ENCODE measurements at places on chromosomes 2 and 18.

GRCh38 chr2:149068225-149068995 is 29.9 kb downstream of the LYPD6B start:
- no peak for DNase-seq

GRCh38 chr18:23933407-23933806 is 81.1 kb upstream of the TTC39C start:
- no peak for DNase-seq

- no peak for DNase-seq
These were observed 5.3 kb downstream of the RNU2-63P start for GRCh38 chr2:88011011-88011410.

GRCh38 chr18:79935098-79935480 is 16.4 kb downstream of the SLC66A2 start:
- DNase-seq, result no peak

GRCh38 chr18:63686871-63687270 is 15.9 kb upstream of the SERPINB11 start:
- DNase-seq, result no peak

GRCh38 chr18:44901283-44901682 is 220.6 kb downstream of the SETBP1 start:
- no peak for DNase-seq

DNA sequence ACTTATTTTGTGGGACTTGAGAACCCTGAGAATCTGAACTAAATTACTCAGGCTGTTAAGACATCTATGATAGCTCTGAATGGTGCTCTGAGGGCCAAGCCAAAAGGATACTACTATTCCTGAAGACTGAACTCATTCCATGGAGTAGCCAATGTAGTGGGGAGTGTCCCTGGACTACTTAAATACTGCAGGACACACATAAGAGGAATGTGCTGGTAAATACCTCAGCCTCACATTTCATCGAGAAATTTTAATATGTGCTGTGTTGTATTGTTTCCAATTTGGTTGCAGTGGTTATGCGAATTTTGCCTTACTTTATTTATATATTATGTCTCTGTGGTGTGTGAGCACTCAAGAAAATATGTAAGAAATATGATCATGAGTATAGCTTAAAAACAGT is 264.4 kb upstream of the FIGN start:
- no peak for DNase-seq

DNA sequence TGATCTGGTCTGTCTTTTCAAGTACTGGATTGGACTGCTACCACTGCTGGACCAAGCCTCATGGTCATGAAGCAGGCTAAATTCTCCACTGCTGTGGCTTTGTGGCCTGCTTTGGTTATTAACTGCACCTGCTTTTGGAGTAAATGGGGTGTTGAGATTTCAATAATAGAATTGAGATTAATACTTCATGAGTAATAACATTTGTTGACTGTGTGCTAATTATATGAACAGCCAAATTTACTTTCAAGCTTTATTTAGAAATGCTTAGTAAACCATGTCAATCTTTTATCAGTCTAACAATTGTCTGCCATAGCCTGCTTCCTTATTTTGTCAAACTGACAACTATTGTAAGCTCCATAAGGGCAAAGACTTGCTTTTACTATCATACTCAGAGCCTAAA is 27.4 kb upstream of the MTIF2 start:
- DNase-seq, result no peak

DNA sequence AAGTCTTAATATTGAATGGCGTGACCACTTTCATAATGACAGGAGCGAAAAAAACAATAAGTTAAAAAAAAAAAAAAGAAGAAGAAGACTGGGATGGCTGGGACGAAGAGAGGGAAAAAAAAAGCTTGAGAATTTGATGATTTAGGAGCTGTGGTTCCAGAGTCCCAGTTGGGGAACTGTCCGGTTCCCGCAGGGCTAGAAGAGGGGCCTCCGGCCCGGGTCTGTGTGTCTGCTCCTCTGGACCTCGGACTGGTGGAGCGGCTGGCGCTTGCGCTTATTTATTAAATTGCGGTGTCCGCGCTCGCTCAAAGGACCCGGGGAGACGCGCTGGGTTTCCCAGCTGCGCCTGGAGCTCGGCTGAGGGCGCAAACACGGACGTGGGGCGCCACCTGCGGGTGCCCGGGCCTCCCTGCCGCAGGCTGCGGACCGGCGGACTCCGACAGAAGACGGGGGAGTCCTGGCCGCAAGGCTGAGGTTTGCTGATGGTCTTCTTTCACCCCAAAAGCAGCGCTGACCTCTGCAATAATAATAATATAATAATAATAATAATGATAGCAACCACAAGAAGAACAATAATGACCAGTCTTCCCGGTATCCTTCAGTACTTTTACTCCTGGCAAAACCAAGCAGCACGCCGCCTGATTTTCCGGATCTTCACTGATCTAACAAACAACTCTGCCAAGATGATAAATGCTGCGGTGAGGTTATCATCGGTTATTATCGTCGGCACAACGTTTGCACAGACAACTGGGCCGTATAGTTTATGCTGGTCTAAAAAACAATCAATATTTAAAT is at the start of gene CBLN2:
CBLN2 (minus strand) TSS at position 251 of the 795 bp plus-strand sequence. CDS start 2,182 bp downstream, outside the sequence.
- DNase-seq, result no peak

DNA sequence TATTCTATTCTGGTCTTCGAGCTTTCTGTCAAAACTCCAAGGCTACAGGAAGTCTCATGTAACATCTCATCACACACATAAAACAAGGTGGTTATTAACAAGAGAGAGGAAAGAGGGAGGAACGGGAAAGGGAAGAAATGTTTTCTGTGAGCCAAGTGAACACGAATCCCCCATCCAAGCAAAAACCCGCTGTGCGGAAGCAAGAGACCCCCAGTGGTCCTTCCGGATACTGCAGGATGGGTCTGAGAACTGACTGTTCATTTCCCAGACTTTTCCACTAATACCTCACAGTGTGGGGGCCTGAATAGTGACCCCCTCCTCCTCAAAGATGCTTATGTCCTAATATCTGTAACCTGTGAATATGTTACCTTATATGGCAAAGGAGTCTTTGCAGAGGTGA is 19.0 kb upstream of the DIPK1C start:
- peak; percentile 42 for DNase-seq

DNA sequence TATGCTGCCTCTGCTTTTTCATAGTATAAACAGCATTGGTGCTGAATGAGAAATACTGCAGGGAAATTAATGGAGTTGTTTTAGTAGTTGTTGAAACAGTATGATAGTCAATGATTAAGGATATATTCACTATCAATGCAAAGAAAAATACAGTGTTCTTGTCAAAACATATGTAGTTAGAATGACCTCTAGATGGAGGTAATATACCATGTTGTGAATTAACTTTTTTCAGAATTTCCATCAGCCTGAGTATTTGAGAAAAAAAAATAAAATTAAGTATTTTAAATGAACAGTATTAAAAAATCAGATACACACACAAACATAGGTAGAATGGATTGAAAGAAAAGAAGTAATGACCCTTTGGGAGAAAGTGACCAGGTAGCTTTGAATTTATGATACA is 59.5 kb downstream of the RMDN2 start:
- no peak for DNase-seq

GRCh38 chr2:220937245-220937644 is 634.9 kb downstream of the EPHA4 start:
- no peak for DNase-seq

DNA sequence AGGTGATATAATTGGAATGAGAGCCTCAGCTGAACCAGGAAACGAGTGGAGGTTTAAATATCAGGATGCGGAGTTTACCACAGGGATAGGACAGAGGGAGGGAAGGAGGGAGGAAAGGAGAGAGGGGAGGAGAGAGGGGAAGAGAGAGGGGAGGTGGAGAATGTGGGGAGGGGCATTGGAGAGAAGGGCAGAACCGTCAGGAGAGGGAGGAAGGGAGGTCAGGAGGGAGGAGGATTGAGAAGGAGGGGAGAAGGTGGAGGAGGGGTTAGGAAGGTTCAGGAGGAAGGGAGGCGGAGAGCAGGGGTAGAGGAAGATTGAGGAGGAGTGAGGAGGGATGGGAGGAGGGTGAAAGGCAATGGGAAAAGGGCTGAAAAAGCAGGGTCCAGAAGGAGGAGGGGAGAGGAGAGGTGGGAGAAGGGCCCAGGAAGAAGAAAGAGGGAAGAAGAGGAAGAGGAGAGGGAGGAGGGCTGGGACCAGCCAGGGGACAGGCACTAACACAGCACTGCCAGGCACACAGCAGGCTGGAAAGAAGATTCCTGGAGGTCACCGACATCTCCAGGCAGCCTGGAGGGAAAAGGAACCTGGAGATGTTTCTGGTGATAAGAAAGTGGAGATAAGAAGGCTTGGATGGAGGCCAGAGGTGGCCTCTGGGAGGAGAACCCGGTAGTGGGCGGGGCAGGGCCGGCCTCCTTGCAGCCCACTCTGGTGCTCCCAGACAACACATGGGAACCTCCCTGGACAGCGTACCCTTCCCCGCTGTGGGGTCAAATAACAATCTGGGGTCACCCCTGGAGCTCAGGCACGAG is 176.7 kb upstream of the SMAD2 start:
- DNase-seq, result no peak

DNA sequence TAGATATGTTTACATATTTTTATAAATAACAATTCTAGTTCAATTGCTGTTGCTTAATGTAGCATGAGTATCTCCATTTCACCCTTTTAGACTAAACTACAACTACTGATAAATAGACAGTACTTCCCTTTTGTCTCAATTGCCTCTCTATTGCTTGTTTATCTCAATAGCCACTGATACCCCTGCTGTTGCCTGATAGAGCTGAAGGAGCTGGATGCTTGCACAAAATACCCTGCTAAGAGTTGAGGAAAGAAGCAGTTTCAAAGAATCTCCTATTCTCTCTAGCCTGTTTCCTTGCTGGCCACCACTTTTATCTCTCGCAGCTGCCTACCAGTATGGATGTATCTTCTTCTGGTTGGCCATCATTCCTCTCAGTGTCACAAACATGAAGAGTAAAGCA is 16.9 kb upstream of the ZNF804A start:
- no peak for DNase-seq

DNA sequence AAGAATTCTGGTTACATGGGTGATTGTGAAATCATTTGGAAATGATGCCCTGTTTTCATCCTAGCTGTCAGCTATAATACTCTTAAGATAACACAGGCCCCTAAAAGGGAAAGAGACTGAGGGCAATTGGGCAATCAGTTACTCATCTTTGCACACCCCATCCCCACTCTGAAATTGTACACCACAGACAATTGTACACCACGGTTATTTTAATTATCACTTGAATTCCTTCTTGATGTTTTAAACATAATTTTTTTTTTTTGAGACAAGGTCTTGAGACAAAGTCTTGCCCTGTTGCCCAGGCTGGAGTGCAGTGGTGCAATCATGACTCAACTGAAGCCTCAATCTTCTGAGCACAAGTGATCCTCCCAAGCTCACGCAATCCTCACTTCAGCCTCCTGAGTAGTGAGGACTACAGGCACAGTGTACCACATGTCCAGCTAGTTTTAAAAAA is 862.4 kb upstream of the ACVR2A start:
- DNase-seq, result no peak

GRCh38 chr2:187169864-187170263 is 278.2 kb downstream of the CALCRL start:
- no peak for DNase-seq

DNA sequence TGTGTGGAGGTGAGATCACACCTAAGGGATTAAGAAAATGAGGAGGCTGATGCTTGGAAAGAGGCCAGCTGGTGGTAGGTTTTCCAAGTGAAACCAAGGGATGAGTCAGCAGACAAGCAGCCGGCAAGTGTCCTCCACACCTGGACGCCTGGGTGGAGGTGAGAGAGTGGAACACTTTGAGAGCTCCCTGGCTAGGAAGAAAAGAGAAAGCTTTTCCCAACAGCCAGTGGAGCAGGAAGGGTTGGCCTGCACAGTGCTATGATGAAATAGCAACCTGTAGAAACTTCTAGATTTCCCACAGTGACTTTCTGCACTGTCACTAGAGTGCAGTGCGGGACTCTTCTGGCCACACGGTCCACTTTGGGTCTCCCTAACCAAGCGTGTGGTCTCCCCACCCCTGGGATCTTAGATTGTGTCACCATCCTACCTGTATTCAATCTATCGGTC is 19.6 kb upstream of the IL37 start:
- DNase-seq, result no peak

DNA sequence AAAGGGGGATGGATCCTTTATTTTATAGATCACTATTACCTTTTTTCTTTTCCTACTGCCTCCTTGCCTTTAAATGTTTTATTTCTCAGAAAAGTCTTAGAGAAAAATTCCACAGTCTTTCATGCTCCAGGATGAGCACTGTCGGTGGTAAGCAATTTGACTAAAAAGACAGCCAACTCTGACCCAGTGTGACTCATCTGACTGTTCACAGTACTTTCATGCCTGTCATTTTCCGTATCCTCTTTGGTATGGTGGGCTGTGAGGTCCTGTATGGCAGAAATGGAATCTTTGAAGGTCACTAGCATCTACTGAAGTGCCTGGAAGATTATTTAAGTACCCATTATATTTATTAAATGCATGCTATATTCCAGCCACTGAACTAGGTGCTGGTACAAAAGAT is 2.1 kb upstream of the RFTN2 start:
- DNase-seq, result no peak

- no peak for DNase-seq
These were observed 13.9 kb upstream of the PXDN start for GRCh38 chr2:1758171-1758570.

DNA sequence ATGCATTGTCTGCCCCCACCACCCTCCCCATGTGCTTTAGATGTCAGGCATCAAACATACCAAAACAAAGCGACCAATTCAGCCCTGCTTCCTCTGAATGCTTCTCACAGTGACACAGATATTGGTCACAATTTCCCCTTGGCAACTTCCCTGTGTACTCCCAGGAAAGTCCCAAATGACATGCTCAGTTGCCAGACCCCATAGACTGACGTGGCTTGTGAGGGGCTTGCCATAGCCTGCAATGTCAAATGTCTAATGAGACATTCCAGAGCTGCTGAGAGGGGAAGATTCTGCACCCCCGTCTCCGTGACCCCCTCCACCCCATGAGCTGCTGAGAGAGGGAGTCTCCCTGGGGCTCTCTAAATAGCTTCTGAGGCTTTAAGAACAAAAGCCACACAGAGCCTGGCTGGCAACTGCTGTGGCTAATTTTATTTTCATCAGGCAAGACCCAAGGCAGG is 47.3 kb downstream of the RFTN2 start:
- no peak for DNase-seq

DNA sequence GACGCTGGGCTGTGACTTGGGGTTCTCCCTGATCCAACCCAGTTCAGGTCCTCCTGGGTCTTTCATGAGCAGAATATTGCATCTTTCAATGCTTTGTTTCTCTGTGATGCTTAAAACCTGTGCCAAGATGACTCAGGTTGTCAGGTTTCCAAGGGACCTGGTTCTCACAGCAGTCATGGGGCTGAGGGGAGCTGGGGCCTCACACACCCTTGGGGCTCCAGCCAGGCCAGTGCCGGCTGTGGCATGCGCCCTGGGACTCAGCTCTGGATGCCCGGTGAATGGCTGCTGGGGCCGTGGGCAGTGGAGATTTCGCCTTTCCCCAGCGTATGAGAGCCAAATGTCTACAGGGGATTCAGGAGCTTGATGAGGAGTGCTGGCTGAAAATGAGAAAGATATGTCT is 29.6 kb downstream of the EDAR start:
- DNase-seq, result no peak

GRCh38 chr2:30932870-30933269 is 125.6 kb upstream of the CAPN13 start:
- DNase-seq, result no peak

GRCh38 chr2:112150851-112151250 is 12.7 kb downstream of the FBLN7 start:
- DNase-seq, result no peak

- DNase-seq, result no peak
These were observed 132.0 kb downstream of the ALPK2 start for GRCh38 chr18:58496937-58497336.

All from left ventricle myocardium inferior (tissue), 1 donor.